ENCODE measurements at places on chromosomes 11 and 22.

GRCh38 chr22:19679522-19680101 lies 34.7 kb upstream of the SEPTIN5 start:
- peak; percentile 7 for DNase-seq

DNA sequence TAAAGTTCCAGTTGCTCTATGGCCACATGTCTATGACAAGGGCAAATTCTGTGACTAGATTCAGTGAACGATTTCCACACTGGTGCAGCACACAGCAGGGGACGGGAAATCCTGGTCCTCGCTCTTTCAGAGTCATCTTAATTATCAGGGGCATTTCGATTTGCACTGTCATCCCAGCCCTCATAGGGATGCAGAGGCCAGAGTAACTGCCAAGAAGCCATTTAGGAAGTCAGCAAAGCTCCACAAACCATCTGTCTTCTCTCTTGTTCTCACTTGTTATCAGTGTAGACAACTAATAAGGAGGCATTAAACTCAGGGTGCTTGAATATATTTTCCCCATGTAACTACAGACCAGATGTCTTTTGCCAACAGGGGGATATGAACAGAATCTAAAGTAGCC lies 151.7 kb downstream of the STK33 start:
- peak; percentile 77 for DNase-seq

DNA sequence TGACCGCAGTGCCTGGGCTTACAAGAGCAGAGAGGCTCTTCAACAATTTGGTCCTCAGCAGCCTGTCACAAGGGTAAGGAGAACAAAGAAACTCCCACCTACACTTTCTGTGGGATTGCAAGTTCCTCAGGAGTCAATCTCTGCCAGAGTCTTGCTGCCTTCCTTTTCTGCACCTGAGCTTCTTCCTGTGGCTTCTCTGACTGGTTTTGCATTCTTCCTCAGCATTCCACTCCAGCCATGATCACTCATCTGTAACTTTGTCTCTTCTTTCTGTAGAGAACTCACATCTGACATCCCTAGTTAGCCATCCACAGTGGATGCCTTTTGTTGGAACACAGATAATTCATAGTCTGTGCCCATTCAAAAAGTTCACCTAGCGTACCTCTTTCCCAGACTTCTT lies 14.2 kb upstream of the OR6A2 start:
- no peak for DNase-seq

DNA sequence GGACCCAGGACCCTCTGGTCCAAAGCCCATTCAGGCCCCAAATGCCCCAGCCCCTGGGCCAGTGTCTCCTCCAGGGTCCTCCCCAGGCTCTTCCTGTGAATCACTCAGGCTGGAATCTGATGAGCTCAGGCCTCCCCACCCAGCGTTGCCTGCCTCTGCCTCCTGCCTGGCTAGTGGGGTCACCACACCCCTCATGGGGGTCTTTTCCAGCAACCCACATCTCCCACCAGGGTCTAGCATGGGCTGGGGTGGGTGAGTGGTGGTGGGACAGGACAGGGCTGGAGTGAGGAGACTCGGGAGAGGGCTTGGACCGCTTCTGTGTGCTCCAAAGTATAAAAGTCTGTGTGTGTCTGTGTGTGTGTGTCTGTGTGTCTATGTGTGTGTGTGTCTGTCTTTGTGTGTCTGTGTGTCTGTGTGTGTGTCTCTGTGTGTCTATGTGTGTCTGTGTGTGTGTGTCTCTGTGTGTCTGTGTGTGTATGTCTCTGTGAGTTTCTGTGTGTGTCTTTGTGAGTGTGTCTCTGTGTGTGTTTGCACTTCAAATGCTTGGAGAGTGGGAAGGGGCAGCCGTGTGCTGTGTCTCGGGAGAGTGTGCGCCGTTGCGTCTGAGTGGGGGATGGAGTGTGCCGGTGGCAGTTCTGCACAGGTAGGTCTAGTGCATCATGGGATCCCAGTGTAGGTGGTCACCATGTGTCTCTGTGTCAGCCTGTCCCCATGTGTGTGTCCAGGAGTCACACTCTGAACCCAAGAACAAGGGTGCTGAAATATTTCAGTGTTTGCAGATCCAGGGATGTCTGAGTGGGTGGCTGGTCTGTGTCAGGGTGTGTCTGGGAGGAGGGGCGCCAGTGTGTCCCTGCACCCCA lies 8.8 kb downstream of the RIN1 start:
- no peak for DNase-seq

DNA sequence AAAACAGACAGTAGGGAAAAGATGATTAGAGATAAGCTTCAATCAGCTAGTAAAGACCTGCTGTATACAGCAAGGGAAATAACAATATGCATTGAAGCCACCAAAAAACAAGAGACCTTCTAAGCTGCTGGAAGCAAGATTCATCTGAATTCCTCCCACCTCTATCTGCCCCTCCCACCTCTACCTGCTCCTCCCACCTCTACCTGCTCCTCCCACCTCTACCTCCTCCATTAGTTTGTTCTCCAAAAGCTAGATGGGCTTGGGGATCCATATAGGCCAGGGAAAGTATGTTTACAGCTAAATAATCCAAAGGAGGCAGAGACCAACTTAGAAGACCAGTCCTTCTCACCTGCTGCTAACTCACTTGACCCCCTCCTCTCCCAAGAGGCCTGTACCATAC lies 33.2 kb downstream of the PAK1 start:
- DNase-seq = no peak

GRCh38 chr11:76156971-76157427 lies 49.3 kb downstream of the WNT11 start:
- no peak for DNase-seq

All from NCI-H146 (cell line).